ENCODE measurements at places on chromosomes 1 and 21.

DNA sequence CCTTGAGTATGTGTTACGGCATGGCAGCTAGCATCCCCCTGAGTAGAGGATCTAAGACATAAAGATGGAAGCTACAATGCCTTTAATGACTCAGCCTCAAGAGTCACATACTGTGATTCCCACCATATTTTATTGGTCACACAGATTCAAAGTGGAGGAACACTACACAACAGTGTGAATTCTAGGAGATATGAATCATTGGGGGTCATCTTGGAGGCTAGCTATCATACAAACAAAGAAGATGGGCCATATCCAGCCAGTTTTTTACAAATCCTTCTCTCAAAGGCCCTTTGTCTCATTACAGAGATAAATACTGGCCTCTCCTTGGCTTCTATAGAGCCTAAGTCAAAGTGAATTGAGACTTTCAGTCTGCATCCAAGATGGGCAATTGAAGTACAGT lies 177.0 kb downstream of the TBX15 start:
- DNase-seq = no peak

- DNase-seq = no peak
Measured at GRCh38 chr1:107678993-107679392, 286.0 kb downstream of the VAV3 start.

- no peak for DNase-seq
Measured at GRCh38 chr1:43834280-43835081, 99.1 kb upstream of the ARTN start.

DNA sequence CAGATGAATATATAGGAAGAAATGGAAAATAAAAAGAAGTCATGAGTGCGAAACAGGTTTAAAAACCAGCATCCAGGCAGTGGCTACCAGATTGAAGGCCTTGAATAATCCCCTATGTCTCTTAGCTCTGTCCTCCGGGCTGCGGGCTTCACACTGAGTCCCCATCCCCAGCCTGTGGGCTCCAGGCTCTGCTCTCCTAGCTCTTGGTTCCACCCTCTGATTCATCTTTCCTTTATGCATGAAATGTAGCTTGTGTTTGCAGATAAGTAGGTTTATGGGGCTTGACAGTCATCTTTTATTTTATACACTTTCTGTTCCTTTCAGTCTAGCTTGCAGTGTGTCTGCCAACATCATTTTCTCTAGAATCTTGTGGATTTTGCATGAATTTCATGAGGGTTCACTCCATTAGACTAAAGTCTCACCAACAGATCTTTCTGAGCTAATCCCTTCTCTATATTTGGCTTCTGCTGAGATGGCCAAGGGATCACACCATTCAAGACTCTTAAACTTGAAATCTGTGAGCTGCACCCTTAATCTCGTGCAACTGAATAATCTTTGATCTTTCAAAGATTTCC lies 174.5 kb downstream of the PLPPR4 start:
- DNase-seq = peak; percentile 16

GRCh38 chr1:25748531-25749205 lies 51.3 kb upstream of the SELENON start:
- no peak for DNase-seq

DNA sequence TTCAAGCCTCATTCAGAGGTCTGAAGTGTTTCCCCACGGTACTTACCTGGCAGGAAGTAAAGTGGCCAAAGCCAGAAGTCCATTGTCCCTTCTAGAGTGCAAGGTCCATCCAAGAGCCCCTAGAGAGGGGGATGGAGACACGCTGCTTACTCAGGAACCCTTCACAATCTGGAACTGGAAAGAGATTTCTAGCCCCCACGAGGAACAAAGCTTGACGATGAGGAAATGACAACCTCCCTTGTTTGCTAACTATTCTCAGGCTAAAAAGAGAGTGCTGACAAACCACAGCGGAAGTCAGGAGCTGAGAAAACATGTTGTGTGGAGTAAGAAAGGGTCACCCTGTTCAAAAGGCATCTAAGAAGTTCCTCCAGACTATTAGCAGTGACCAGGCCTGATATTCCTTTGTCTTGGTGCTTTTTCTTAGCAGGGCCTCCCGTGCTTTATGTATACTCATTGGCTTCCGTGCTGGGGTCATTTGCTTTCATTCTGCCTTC lies at the start of gene FCMR:
TSS of gene FCMR (minus strand) at position 170 of the 494 bp plus-strand sequence. CDS start at position 83, 87 bp downstream.
- DNase-seq = no peak

GRCh38 chr1:212819726-212820125 lies 27.7 kb downstream of the SPATA45 start:
- DNase-seq = no peak

DNA sequence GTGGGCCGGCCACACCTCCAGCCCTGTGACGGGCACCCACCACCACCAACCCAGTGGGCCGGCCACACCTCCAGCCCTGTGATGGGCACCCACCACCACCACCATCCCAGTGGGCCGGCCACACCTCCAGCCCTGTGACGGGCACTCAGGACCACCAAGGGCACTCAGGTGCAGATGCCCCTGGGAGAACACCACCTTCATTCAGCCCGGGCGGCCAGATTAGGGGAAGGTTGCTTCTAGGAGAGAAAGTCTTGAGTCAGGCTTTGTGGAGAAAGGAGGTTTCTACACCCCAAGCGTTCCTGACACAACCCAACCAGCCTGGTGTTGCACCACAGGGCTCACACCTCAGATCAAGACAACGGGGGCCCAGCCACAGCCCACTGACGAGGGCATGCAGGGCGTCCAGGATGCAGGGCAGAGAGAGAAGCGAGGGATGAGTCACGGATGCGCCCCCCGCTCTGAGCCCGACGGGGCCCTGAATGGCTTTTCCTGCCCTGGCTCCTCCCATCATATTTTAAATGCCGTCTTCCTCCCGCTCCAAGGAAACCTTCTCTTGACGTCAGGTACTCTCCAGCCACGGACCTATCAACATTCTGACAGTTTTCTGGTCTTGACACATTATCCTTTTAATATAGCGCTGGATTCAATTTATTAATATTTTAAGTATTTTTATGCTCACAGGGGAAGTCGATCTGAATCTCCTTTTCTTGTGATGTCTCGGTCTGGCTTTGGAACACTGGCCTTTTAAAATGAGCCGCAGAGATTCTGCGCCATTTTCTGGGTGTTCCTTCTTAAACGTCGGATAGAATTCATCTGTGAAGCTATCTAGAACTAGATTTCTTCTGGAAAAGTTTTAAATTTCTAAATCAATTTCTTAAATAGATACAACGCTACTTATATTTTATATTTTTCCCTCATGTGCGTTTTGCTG lies 631 bp upstream of the SPATC1L start:
- DNase-seq = peak; percentile 66

- no peak for DNase-seq
Measured at GRCh38 chr1:172069534-172069933, 228.2 kb downstream of the DNM3 start.

GRCh38 chr1:16021681-16022080 lies at the start of gene CLCNKA:
CLCNKA (plus strand) TSS chr1:16022036; CDS start chr1:16022620, 584 bp downstream.
- no peak for DNase-seq

DNA sequence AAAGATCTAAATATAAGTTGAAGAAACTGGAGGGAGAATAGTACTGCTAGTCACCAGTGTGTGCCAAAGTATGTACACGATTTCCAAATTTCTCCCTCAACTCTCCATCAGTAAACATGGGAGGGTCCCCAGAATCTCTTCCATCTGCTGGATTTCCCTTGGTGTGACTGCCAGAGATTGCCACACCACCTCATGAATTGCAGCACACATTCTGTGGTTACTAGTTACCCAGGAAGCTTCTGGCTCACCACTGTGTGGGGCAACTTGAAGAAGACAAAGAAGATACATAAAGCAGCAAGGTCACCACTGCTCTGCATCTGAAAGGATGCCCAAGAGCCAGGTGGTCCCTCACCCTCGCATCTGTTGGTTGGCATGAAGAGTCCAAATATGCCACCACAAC lies 191.7 kb upstream of the ESRRG start:
- DNase-seq = no peak

DNA sequence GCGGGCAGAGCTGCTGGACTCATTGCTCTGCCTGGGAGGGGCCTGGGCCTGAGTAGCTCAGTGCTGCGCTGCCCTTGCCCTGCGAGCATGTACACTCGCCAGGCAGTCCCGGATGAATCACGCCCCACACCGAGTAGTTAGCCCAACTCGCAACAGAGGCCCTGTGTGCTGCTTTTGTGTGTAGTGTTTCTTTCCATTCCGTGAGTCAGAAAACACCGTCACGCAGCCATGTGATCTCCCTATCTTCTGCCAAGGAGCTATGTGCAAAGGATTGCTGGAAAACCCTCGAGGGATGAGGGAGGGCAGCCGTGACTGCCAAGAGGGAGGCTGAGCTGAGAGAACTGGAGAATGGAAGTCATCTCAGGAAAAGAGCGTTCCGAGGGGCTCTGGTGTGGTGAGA lies 37.3 kb downstream of the NENF start:
- peak; percentile 32 for DNase-seq

DNA sequence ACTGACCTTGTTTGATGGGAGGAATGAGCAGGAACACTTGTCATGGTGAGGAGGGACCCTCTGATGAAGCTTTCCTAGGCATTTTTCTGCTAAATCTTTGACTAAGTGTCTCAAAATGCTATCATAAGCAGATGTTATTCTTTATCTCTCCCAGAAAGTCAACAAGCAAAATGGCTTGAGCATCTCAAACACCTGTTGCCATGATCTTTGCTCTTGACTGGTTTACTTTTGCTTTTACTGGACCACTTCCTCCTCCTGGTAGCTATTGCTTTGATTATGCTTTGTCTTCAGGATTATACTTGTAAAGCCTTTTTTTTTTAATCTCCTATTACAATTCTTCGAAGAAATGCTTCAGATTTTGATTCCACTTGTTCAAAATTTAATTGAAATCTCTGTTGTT lies 157.4 kb downstream of the GPR52 start:
- no peak for DNase-seq

GRCh38 chr1:38138498-38139233 lies 92.1 kb upstream of the POU3F1 start:
- no peak for DNase-seq

GRCh38 chr1:167450843-167451242 lies 67.5 kb downstream of the CD247 start:
- DNase-seq = no peak

DNA sequence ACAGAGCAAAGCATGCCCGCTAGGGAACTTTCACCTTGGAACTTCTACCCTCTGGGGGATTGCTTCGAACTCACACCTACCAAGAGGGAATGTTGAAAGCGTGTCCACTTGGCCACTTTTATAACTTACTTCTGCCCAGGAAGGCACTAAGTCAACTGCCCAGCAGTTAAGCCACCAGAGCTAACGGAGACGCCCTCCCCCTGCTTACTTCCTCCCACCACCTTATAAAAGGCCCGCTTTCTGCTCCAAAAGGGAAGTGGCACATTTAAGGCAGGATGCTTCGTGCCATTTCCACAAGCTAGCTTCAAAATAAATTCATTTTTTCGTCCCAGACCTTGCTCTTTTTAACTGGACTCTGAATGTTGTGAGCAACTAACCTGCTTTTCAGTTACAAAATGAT lies 3.2 kb upstream of the AK2 start:
- DNase-seq = no peak

- no peak for DNase-seq
Measured at GRCh38 chr1:96059736-96060135, 661.8 kb upstream of the PTBP2 start.

GRCh38 chr21:42747746-42748351 lies 94.4 kb downstream of the PDE9A start:
- no peak for DNase-seq

- no peak for DNase-seq
Measured at GRCh38 chr1:5758000-5758858, 234.0 kb downstream of the NPHP4 start.

DNA sequence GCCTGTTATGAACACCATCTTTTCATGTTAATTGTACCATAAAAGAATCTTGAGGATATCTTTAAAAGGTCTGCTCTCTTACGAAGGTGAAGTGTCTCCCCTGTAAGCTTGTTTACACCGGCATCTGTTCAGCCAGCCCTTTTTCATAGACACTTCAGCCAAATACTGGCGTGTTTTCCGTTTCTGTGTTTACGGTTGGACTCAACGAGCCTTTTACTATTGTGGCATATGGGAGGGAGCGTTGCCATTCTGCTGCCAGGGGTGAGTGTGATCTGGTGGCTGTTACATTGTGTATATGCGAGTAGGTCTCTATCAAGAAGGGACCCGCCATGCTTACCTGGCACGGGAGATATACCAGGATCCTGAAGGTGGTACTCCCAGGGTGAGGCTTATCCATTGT lies 433.8 kb downstream of the CAMTA1 start:
- no peak for DNase-seq

DNA sequence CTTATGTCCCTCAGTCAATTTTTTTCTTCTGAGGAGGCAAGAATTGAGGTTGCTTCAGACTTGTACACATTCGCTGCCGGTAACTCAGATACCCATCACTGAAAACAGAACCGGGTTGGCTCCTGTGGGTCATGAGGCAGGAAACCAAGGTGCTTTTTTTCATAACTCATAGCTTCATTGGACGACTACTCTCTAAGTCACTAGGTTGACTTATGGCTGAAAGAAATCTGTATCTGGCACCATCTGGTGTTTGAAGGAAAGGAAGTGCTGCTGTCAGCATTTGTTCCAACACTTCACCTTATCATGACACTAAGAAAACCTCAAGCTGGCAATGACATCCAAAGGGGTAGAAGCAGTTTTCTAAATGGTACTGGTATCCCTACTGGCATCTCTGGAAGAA lies 82.3 kb downstream of the TBX19 start:
- DNase-seq = no peak

DNA sequence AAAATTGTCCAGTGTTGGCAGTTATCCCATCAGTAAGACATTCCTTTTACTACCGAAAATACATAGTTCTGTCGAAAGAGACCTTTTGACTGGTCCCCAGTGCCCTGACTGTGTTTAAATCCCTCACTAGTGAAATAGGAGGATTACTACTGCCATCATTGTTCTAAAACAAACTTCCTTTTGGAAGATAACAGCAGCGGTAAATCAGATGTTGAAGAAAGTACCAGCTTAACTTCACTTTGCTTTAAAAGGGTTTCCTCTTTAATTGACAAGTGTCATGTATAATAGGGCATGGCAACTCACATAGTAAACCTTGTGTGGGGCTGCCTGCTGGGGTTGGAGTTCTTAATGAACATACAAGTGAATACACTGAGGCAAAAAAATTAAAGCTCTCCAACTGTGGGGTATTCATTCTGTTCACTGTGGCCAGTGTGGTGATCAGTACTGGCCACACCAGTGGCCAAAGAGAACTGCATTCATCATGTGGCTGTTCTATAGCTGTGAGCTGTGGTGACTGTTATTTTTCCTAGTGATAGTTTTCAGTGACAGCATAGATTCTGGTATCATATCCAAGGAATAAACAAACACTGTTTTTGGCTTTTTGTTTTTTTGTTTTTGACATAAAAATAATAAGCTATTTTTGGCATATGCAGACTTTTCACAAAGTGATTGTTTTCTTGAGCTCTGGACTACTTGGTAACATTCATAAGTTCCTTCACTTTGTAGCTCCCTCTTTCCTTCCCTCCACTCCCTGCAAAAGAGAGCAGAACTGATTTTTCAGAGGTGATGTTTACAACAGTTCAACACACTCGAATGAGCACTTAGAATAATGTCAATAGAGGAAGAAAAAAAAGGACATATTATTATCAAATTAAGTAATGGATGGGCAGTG lies 74.5 kb downstream of the NFIA start:
- no peak for DNase-seq

Measured in ELF-1 (cell line).